NCI-H226 (cell line): ENCODE measurements at places on chromosomes 13 and 19.

GRCh38 chr19:30074096-30074495 lies 132.1 kb downstream of the URI1 start:
- no peak for DNase-seq

DNA sequence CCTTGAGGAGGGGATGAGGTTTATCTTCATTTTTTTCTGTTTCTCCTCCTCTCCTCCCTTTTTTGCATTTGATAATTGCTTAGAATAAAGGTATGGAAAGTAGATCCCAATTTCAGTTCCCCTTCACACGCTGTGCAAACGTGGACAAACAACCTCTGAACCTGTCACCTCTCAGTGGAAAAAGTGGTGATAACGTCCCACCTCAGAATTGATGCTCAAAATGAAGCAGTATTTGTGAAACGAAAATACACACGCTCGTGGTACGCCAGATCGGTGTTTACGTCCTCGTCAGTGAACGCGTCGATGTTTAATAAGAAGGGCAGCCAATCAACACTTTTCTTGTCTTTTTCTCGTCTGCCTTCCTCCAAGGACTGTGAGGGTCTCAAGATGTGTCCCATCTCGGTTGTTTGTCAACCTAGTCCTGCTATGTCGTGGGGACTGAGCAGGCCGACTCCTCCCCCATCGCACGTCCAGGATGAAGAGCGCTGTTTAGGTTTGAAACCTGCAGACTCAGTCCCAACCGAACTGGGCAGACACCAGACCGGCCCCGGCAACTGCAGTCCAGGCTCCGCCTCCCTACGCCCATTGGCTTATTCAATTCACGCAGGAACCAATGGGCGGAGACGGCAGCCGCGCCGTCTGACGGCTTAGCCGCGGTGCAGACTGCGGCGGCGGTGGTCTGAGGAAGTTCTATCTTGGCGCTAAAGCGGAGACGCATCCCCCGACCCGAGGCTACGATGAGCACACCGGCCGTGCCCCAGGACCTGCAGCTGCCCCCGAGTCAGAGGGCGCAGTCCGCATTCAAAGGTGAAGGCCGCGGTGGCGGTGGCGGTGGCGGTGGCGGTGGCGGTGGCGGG lies at the start of gene CKAP2:
Gene CKAP2 (plus strand): TSS at position 659 of the 857 bp plus-strand sequence. CDS start 79 bp downstream, at position 738.
- DNase-seq = peak; percentile 94

DNA sequence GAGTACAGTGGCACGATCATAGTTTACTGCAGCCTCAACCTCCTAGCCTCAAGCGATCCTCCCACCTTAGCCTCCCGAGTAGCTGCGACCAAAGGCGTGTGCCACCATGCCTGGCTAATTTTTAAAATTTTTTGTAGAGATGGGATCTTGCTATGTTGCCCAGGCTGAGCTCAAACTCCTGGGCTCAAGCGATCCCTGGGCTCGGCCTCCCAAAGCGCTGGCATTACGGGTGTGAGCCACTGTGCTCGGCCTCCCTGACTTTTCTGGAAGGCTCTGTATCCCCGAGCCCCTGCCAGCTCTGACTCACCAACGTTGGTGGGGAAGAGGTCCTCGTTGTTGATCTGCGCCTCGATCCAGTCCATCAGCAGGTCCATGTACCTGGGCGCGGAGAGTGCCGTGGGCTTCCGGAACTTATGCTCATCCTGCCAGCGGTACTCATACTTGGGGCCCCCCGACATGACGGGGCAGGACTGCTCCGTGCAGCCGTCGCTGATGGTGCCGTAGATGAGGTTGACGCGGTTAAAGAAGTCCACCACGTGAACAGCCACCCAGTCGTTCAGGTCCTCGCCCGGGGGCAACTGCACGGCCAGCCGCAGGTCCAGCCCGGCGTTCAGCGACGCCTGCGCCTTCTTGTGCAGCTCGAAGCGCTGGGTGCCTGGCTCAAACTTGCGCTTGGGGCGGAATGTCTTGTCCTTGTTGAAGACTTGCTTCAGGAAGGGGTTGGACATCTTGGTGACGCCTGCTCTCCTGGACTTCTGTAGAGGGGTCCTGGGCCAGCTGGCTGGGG lies 18.1 kb downstream of the MOB3A start:
- DNase-seq = no peak

GRCh38 chr13:36344886-36345437 lies 1.2 kb downstream of the SPART start:
- no peak for DNase-seq

DNA sequence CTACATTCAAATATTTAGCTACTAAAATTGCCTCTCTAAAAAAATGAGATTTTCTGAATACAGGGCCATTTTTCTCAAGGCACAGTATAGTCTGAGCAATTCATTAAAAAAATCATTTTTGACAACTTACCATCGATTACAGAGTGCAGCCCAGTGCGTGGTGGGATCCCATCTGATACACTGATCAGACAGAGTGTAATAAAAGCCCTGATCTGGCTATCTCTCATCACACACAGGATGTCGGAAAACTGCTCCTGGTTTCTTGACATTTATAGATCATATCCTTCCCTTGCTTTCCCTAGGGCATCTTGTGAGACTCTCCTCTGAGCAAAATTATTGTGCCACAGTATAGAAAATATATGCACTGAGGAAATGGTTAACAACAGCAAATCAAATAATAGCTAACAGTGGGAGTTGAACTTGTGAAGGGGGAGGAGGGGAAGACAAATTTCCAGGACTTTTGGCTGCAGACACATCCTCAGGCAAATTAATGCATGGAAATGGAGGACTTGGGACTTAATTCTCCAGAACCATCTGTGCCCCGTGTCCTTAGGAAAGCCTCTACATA lies 28.4 kb upstream of the CNMD start:
- DNase-seq = no peak

- no peak for DNase-seq
These were observed 21.8 kb downstream of the ARRDC2 start for GRCh38 chr19:18029617-18030338.

- no peak for DNase-seq
These were observed 736.9 kb downstream of the EFNB2 start for GRCh38 chr13:105798541-105798940.

- peak; percentile 20 for DNase-seq
These were observed 55.2 kb downstream of the VWA8 start for GRCh38 chr13:41905600-41906254.

- no peak for DNase-seq
These were observed 187.0 kb upstream of the EDNRB start for GRCh38 chr13:78105656-78106055.

GRCh38 chr13:42696191-42696590 lies 85.2 kb upstream of the FAM216B start:
- peak; percentile 50 for DNase-seq

DNA sequence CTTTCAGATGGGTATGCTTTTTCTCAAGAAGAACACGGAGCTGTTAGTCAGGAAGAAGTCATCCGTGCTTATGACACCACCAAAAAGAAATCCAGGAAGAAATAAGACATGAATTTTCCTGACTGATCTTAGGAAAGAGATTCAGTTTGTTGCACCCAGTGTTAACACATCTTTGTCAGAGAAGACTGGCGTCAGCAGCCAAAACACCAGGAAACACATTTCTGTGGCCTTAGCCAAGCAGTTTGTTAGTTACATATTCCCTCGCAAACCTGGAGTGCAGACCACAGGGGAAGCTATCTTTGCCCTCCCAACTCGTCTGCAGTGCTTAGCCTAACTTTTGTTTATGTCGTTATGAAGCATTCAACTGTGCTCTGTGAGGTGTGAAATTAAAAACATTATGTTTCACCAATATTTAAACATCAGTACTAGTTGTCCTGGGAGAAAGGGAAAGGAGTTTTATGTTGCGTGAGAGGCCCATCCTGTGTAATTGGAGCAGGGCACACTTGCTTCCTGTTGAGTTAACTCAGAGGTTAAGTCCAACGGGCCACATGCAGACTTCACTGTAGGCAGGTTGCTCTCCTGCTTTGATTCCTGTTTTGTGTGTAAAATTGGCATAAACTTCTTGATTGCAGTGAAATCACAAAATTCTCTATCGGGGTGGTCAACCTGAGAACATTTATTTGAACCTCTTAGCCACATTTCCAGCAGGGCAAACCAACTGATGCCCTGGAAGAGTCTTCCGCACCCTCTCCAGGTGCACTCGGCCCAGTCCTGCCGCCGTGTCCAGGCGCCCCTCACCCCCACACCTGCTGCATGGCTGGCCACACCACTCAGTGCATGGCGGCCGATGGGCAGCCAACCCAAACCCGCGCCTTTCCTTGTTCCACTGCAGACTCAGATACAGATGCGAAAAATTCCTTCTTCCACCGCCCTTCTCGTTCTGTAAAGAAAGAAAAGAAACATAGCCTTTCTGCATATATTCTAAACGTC lies 31.6 kb downstream of the SHISA2 start:
- DNase-seq = no peak

- DNase-seq = peak; percentile 53
These were observed 30.8 kb downstream of the KLF2 start for GRCh38 chr19:16355293-16356043.

- DNase-seq = no peak
These were observed 838 bp upstream of the ATP4B start for GRCh38 chr13:113658836-113659235.

DNA sequence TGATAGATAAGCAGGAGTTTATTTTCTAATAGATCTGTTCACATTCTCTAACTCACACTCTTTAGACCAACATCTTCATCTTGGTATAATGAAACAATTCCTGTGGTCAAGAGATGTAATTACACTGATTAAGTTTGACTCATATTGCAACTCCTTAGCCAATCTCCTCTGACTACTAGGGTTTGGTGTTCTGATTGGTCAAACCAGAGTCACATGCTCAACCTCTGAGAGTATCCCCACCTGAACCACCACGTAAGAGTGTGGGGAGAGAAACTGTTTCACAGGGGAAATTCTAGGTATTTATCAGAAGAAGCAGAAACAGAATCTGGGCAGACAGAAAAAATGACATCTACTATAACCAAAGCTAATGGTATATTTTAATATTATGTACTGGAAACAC lies 42.4 kb downstream of the UQCRFS1 start:
- no peak for DNase-seq

- no peak for DNase-seq
These were observed 15.5 kb downstream of the IRGC start for GRCh38 chr19:43731346-43731745.

DNA sequence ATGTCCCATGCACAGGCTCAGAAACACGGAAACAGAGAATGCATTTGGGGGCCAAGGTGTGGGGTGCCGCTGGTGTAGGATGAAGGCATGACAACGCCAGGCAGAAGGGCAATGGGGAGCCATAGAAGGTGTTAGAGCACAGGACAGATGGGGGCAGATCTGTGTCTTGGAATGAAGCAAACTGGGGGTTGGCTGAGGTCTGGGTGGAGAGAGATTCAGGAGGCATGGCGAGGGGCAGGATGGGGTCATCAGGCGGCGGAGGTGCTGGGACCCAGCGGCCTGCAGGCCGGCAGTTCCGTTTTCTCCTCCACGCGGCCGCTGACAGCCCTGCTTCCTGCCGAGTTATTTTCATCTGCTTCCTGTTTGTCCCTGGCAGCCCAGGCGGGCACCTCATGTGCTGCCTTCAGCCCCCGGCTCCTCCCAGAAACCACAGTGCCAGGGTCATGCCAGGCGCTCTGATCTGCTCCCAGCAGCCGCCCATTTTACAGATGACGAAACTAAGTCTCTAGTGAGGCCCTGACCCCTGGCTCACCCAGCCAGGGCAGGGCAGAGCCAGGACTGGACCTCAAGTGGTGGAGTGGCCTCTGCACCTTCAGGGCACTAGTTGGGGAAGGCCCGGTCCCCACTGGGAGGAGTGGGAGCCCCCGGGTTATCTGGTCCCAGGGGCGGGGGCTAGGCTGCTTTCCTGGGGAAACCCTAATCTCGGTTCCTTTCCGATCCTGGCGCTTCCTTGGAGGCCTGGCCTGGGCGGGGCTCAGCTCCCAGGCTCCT lies 2.2 kb downstream of the ARHGAP45 start:
- DNase-seq = no peak

- peak; percentile 44 for DNase-seq
These were observed 15.7 kb downstream of the GARRE1 start for GRCh38 chr19:34269968-34270621.

DNA sequence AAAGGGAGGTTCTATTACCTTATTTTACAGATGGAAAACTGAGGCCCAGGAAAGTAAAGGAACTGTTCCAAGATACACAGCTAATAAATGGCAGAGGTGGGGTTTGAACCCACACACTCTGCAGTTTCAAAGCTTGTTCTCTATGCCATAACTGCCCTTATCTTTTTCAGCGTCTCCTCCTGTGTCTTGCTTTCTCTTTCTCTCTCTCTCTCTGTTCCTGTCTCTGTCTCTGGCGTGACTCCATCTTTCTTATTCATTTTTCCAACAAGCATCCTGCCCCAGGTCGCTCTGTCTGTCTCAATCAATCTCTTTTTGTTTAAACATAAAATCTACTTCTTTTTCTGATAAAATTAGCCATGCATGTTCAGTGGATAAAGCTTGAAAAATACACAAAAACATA lies 3.2 kb upstream of the IFNL4 start:
- no peak for DNase-seq

GRCh38 chr13:49669735-49670309 lies 21.5 kb downstream of the EBPL start:
- peak; percentile 48 for DNase-seq

DNA sequence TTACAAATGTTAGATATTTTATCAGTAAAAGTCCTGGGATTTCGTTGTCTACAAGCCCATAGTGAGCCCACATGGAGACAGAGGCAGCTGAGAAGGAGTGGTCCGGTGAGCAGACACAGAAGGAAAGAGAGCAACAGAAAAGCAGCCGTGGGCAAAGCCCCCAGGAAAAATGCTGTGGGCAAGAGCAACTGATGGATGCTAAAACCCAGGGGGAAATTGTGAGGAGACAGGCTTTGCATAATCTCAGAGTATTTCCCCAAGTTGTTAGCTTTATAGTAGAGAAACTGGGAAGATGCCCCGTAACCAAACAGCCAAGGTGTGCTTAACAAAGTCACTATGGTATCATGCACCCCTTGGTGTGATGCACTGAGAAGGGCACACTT lies 35.1 kb downstream of the GJA3 start:
- DNase-seq = no peak

- DNase-seq = peak; percentile 81
These were observed 46.2 kb downstream of the ACTN4 start for GRCh38 chr19:38693380-38694223.

DNA sequence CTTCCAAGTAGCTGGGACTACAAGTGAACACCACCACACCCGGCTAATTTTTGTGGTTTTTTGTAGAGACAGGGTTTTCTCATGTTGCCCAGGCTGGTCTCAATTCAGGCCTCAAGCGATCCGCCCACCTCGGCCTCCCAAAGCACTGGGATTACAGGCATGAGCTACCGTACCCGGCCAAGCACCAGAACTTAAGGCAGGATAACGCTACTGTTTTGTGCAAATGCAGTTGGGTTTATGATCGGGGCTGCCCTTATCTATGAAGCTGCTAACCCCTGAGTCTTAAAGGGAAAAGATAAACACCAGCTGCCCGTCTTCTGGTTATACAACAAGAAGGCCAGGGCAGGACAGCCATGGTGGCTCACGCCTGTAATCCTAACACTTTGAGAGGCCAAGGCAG lies 12.6 kb upstream of the TM6SF2 start:
- DNase-seq = no peak

- DNase-seq = no peak
These were observed 17.3 kb downstream of the UPF1 start for GRCh38 chr19:18848878-18849661.

- no peak for DNase-seq
These were observed 458.1 kb upstream of the ARGLU1 start for GRCh38 chr13:107025991-107026390.

GRCh38 chr19:632579-633067 lies 714 bp downstream of the POLRMT start:
- DNase-seq = peak; percentile 62

GRCh38 chr19:35294859-35295791 lies 3.2 kb downstream of the MAG start:
- DNase-seq = no peak
